ENCODE measurements at places on chromosomes 1 and 21. TPM values are rescaled to one million over a fixed set of nuclear protein-coding genes. Genes with fewer than 3 reads are reported as not detected.

ARHGEF16 gene
- polyA plus RNA-seq, result 23.1 TPM

ICOSLG gene
- polyA plus RNA-seq, result 2.8 TPM

ATAD3C gene
- polyA plus RNA-seq, result 0.25 TPM

LIPI gene
- polyA plus RNA-seq, result not detected

RGSL1 gene
- not detected for polyA plus RNA-seq

COL24A1 gene
- polyA plus RNA-seq, result 0.06 TPM

EPHB2 gene
- 1.8 TPM for polyA plus RNA-seq

APOBEC4 gene
- not detected for polyA plus RNA-seq

C1orf94 gene
- polyA plus RNA-seq, result not detected

MAGI3 gene
- 3.5 TPM for polyA plus RNA-seq

CFHR3 gene
- polyA plus RNA-seq, result not detected

AMPD2 gene
- 18.9 TPM for polyA plus RNA-seq

ATP8B2 gene
- 5.5 TPM for polyA plus RNA-seq

SH2D1B gene
- polyA plus RNA-seq, result not detected

KCNJ6 gene
- polyA plus RNA-seq, result not detected

C8A gene
- polyA plus RNA-seq, result not detected

SERINC2 gene
- polyA plus RNA-seq, result 50.9 TPM

FGR gene
- polyA plus RNA-seq, result 4.6 TPM

BSND gene
- polyA plus RNA-seq, result not detected

ESRRG gene
- 22.1 TPM for polyA plus RNA-seq

HMCN1 gene
- polyA plus RNA-seq, result 0.83 TPM

IQGAP3 gene
- 1.3 TPM for polyA plus RNA-seq

OR2L13 gene
- not detected for polyA plus RNA-seq

SLC45A3 gene
- 3.8 TPM for polyA plus RNA-seq

ZNF695 gene
- 0.44 TPM for polyA plus RNA-seq

SDF4 gene
- polyA plus RNA-seq, result 50.4 TPM

PIK3R3 gene
- 3.7 TPM for polyA plus RNA-seq

SERTAD4 gene
- polyA plus RNA-seq, result 3.7 TPM

C1orf167 gene
- polyA plus RNA-seq, result 4.7 TPM

CCDC30 gene
- 0.75 TPM for polyA plus RNA-seq

LEFTY1 gene
- 0.61 TPM for polyA plus RNA-seq

ZC3H11A gene
- polyA plus RNA-seq, result 39.2 TPM

AK5 gene
- polyA plus RNA-seq, result 1.5 TPM

CACNA1E gene
- under 0.01 TPM for polyA plus RNA-seq

SMCP gene
- polyA plus RNA-seq, result not detected

SPRR2G gene
- polyA plus RNA-seq, result 0.75 TPM

TLCD4 gene
- polyA plus RNA-seq, result 1.6 TPM

SYTL1 gene
- 78.5 TPM for polyA plus RNA-seq

E2F2 gene
- 3.2 TPM for polyA plus RNA-seq

SORT1 gene
- polyA plus RNA-seq, result 4.6 TPM

ZC3H12A gene
- polyA plus RNA-seq, result 22.1 TPM

UBASH3A gene
- polyA plus RNA-seq, result 0.18 TPM

HSPB7 gene
- polyA plus RNA-seq, result 14.2 TPM

GFI1 gene
- polyA plus RNA-seq, result 0.61 TPM

TIAM1 gene
- 1.8 TPM for polyA plus RNA-seq

C1orf115 gene
- 28.8 TPM for polyA plus RNA-seq

ZNF593OS gene
- 0.30 TPM for polyA plus RNA-seq

STUM gene
- 1.2 TPM for polyA plus RNA-seq

ZFYVE9 gene
- 3.6 TPM for polyA plus RNA-seq

AGMAT gene
- 0.56 TPM for polyA plus RNA-seq
